ENCODE measurements at places on chromosomes 5 and 9. TPM values are rescaled to one million over a fixed set of nuclear protein-coding genes. Genes with fewer than 3 reads are reported as not detected.

- DNase-seq, result no peak
Measured at GRCh38 chr9:127216888-127217217, 47.7 kb upstream of the GARNL3 start.

DNA sequence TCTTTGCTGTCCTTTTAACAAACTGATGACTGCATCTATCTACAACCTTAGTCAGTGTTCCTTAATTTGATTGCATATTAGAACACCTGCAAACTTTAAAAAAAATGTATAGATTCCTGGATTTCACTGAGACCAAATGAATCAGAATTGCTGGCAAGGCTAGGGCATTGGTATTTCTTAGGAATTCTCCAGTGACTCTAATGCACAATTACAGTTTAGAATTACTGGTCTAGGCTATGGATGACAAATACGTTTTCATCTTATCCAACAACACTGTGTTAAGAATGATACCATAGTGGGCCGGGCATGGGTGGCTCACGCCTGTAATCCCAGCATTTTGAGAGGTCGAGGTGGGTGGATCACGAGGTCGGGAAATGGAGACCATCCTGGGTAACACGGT, 545.9 kb upstream of the RIOK2 start:
- DNase-seq, result no peak

- DNase-seq, result no peak
Measured at GRCh38 chr9:123867034-123867433, 62.9 kb downstream of the DENND1A start.

- DNase-seq, result no peak
Measured at GRCh38 chr5:134135091-134135655, 20.7 kb downstream of the TCF7 start.

DNA sequence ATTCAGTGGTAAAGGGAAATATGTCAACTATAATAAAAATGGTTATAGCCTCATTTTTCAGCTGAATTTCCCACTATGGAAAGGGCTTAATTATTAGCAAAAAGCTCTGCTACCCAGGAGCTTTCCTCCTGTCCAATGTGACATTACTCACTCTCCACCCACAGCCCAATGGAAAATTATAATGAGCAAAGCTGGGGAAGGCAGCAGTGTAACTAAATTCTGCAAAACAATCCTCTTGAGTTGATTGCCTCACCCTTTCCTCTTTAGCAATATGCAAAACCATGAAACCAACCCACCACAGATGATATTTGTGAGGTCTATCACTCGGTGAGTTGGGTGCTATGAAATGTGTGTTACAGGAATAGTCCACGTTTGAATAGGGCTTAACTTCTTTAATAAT, 14.0 kb upstream of the PLPPR1 start:
- DNase-seq, result no peak

- DNase-seq, result peak; percentile 71
Measured at GRCh38 chr9:19137282-19137681, 10.0 kb upstream of the PLIN2 start.

DNA sequence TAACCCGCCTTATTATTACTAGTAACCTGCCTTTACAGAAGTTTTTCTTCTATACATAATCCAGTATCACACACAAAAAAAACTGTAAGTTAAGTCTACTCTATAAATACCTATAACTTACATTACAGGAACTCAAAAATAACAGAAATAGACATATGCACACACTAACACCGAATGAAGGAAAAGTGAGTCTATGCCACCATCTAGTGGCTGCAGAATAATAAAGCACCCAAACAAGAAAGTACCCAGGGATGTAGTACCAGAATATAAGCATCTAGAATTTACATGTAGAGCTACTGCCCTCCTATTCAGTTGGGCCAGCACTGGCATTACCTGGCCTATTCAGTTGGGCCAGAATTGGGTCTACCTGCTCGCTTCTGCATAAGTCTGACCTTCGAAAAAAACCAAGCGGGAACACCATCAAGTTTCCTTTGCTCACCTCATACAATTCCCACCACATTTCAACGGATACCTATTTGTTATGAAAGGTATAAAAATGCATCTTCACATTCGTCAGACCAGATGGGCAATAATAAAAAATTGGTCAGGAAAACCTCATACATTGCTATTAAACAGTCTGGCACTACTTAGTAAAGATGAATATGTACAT, 4.0 kb upstream of the NIPSNAP3A start:
- peak; percentile 73 for DNase-seq

GRCh38 chr5:135398160-135398854, 724 bp downstream of the MACROH2A1 start:
- DNase-seq, result peak; percentile 74

DNA sequence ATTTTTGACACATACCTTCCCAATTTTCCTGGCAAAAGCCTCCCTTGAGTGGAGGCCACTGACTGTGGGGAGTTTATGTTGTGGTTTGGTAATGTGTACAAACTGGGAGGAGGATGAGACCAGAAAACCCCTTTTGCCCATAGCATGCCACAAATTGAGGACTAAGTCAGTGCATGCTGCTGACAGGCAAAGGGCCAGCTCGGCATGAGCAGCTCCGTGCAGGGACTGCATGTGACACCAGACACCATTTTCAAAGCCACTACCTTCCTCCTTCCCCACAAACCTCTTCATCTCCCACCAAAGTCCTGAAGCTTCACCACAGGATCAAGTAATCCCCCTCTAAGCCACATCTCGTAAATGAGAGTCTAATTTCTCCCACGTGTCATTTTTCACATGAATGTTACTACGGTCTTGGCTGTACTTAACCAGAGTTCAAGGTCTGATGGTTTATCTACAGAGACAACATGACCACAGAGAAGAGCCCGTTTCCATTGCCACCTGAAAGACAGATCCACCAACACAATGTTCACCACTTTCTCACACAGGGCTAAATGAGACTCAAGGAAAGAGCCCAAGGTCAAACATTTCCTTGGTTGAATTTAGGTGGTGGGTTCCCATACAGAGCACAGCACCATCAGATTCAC, 106.5 kb downstream of the NFIB start:
- DNase-seq, result no peak

Gene FAM81B
- total RNA-seq, result not detected

Gene PCDHGC5
- 2.2 TPM for total RNA-seq

Gene PCDHA12
- total RNA-seq, result not detected

Gene DOK3
- 0.25 TPM for total RNA-seq

Gene UQCRQ
- total RNA-seq, result 77.9 TPM

Gene LRRC19
- total RNA-seq, result not detected

Gene FOXE1
- total RNA-seq, result not detected
